ENCODE measurements at places on chromosomes 5 and 9.

- DNase-seq, result no peak
Measured at GRCh38 chr5:21225223-21226064, 1237.4 kb upstream of the CDH18 start.

DNA sequence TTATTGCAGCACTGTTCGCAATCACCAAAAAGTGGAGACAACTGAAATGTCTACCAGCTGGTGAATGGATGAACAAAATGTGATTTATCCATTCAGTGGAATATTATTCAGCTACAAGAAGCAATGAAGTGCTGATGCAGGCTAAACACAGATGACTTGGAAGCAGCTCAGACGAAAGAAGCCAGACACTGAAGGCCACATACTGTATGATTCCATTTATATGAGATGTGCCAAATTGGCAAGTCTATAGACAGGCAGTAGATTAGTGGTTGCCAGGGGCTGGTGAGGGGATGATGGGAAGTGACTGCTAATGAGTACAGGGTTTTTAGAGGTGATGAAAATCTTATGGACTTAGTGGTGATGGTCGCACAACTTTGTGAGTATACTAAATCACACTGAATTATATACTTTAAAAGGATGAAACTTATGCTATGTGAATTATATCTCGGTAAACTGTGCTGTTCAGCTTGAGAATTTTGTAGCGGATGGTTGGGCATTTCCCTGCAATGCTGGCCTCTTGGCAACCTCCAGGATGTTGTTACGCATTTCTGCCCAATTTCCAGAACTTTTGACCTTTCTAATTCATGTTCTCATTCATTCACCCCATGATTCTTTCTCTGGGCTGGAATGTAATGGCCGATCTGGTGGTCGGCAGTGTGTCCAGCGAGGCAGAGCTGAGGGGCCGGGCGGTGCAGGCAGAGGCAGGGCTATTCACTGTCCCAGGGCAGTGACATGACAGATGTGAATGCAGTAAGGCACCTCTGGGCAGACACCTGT is 22.0 kb upstream of the WNK2 start:
- no peak for DNase-seq

DNA sequence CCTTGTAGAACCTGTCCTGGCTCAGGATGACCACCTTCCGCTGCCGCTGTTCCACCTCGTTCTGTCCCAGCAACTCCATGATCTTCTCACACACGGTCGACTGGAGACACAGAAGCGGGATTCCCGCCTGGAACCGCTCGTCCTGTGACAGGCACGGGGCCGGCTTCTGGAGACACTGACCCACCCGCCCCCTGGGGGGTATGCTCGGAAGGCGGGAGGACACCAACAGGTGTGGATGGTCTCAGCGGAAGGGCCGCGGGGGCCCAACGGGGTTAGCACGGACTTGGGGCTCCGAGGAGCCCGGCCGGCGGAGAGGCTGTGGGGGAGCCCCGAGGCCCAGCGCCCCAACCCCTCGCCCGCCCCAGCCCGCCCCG is 530 bp downstream of the UCK1 start:
- no peak for DNase-seq

DNA sequence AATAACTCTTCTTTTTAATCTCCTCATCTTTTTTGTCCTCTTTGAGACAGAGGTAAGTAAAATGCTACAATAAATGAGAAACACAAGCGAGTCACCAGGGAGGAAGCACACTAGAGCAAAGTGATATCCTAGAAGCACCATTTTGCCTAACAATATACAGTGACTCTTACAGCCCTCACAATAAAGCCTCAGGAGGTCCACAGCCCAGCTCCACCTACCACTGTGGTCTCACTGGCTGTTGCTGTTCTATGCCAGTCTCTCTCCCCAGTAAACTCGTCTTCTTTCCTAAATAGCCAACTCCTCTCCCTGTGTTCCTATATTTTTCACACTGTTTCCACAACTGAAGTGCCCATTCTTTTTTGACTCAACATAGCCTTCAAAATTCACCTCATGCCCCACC is 44.3 kb downstream of the TNFSF15 start:
- no peak for DNase-seq

DNA sequence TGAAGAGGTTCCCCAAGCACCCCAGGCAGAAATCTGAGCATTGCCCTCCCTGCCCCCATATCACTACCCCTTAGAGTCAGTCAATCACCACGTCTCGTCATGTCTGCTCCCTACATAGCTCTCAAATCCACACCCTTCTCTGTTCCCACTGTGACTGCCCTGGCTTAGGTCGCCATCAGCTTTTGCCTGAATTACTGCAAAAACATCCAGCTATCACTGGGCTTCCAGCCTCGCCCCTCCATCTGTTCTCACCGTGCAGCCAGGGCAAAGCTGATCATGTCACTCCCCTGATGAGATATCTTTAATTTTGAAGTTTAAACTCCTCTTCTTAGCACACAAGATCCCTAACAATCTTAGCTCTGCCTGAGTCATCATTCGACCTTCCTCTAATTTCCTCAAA is 89.6 kb upstream of the TBC1D2 start:
- DNase-seq, result no peak

GRCh38 chr5:36403632-36404311 is 102.1 kb upstream of the RANBP3L start:
- DNase-seq, result no peak

DNA sequence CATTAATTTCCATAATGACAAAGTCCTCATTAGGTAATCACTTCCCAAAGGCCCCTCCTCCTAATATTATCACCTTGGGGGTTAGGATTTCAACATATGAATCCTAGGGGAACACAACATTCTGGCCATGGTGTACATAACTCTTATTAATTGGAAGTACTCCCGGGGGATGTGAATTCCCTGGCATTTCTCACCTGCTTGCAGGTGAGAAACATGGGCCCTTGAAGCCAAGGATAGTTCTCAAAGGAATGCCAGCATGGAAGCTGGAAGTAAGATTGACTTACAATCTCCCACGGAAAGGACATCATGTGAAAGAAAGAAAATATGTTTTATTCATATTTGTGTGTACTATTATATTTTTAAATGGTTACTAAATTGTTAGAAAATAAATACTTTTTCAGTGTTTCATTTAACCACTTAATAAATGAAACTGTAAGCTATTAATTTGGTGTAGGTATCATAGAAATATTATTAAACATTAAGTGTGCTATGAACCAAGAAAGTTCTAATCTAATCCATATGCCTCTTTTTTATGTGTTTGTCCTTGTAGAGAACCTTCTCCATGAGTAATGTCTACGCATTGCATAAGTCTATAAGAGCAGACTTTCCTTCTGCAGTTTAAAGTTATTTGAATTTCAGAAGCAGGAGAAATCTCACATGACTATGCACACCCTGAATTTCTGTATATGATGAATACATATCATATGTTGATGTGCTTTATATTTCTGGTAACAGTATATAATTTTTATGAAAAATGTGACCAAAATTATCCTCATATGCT is 59.4 kb downstream of the ANXA1 start:
- no peak for DNase-seq

GRCh38 chr5:6733411-6734242 is 20.4 kb downstream of the TENT4A start:
- no peak for DNase-seq

DNA sequence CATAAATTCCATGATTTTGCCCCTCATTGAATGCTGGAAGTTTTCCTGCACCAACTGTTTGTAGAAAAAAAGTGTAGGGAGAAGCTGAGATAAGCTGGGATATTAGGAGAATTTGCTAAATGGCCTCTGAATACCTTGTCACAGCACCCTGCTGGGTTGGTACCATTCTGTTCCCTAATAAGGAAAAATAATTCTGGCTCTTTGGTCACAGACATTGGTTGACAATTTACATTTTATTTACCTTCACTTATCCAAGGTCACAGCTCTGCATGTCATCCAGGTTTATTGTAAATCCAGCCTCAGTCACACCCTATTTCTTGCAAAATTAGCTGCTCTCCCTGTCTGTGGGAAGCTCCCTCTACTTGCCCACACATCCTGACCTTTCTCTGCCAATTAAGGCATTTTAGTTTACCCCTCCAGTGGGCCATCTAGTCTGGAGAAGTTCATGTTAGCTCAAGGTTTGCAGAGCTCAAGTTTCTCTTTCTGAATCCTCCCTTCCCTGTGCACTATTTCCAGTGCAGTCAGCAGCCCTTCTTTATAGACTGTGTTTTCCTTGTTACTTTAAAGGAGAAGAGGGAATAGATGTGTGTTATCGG is 115.4 kb upstream of the NTRK2 start:
- DNase-seq, result no peak

GRCh38 chr5:105952875-105953274 is 1717.9 kb downstream of the EFNA5 start:
- DNase-seq, result no peak

GRCh38 chr5:94672746-94673145 is 54.3 kb downstream of the SLF1 start:
- DNase-seq, result no peak

DNA sequence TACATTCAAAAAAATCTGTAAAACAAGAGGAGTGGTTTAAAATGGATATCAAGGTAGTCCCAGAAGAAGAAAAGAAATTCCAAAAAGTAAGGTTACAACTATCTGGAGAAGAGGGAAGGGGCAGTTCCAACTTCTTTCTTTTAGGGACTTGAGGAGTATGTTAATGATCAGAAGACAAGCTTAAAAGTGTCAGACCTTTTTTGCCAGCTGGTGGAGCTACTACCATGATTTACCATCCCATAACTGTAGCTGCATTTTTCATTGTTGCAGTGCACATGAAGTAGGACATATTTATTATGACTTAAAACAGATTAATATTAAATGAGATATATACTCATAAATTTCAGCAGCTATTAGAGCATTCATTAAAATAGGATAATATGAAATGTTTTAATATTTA is 158.5 kb upstream of the RGS7BP start:
- no peak for DNase-seq

GRCh38 chr9:102985162-102985895 is 9.8 kb upstream of the CYLC2 start:
- no peak for DNase-seq

GRCh38 chr5:142994218-142994617 is 224.0 kb downstream of the ARHGAP26 start:
- no peak for DNase-seq

DNA sequence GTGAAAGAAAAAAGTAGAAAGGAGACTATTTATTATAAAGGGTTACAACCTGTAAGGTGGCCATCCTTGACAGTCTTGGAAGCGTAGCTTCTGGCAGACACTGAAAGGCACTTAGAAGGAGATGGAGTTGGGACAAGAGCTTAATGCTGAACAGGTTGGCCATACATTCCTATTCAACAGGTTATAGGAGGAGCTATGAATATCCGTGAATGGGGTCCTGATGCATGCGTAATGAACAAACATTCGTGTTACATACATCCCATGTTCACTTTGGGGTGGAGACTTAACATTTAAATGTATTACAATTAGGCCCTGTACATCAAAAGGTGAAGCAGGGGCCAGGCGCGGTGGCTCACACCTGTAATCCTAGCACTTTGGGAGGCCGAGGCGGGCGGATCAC is 33.3 kb upstream of the GTF2H2C start:
- DNase-seq, result no peak

- DNase-seq, result no peak
Measured at GRCh38 chr5:143826951-143827444, 15.0 kb downstream of the HMHB1 start.

- DNase-seq, result peak; percentile 46
Measured at GRCh38 chr5:170638454-170639220, 134.8 kb downstream of the KCNIP1 start.

DNA sequence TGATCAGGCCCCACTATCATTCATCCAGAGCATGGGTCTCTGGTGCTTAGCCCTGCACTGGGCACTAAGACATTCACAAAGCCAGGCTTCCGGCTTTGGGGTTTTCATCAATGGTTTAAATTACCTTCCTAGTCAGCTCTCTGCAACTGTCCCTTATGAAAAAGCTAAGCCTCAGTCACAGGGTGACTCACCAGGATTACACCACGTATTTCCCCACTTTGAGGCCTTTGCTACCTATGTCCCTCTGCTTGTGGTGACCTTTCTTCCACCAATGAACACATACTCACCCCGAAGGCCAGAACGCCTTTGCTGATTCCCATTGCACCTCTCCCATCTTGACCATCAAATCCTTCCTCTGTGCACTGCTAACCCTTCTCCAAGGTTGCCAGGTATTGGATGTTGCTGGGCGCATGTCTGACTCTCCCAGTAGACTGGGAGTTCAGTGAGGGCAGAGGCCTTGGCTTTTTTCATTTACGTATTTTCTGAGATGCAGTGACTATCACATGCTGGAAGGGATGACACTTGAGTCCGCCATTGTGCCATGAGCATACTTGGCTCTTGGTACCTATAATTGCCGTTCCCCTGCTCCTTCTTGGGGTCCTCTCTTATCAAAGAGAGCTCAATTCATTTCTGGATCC is 58.7 kb upstream of the TNFSF8 start:
- DNase-seq, result no peak

- no peak for DNase-seq
Measured at GRCh38 chr5:112196584-112196983, 222.5 kb downstream of the EPB41L4A start.

GRCh38 chr5:172835290-172835993 is 1.4 kb downstream of the ERGIC1 start:
- DNase-seq, result no peak

DNA sequence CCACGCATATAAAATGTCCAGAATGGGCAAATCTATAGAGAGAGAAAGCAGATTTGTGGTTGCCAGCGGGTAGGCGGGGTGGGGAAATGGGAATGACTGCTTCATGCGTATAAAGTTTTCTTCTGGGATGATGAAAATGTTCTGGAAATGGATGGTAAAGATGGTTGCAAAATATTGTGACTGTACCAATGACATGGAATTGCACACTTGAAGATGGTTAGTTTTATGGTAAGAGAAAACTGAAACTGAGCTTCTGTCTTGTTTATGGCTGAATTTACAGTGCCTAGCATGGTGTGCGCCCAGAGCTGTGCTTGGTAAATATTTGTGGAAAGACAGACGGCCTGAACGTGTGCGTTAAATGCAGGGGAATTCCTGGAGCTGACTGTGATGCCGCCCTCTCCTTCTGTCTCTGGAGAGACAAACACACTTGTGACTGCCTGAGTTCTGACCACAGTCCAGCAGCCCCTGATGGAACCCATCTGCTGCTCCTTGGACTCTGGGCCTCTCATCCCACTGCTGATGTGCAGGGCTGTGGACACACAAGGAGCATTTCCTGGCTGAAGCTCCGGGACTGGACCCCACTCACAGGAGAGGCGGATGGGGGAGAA is 8.6 kb upstream of the PTGES start:
- no peak for DNase-seq

GRCh38 chr9:120507936-120508510 is 71.9 kb downstream of the CDK5RAP2 start:
- no peak for DNase-seq

DNA sequence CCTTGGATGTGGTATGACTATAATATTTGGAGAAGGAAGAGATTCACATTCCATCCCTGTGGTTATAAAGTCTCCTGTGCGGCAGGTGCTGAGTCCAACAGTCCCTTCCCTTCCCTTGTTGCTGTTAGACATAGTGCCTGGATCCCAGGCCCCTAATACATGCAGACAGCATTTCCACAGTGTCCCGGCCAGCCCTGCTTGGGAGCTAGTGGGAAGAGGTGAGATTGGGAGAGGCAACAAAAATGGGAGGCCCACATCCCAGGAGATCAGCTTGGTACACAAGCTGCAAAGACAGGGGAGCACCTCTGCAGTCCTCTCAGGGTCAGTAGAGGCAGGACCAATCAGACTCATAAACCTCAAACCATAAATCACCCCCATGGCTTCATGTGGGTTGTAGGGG is 3.3 kb upstream of the NEURL1B start:
- no peak for DNase-seq

GRCh38 chr9:103977163-103977562 is 116.9 kb upstream of the SMC2 start:
- no peak for DNase-seq
